ENCODE measurements at places on chromosomes 5 and 9. TPM values are rescaled to one million over a fixed set of nuclear protein-coding genes. Genes with fewer than 3 reads are reported as not detected.

NOXA1 gene
- total RNA-seq, result not detected

OR1N2 gene
- not detected for total RNA-seq

SLC4A9 gene
- not detected for total RNA-seq

KLHL3 gene
- total RNA-seq, result 0.51 TPM

SLC1A1 gene
- 47.6 TPM for total RNA-seq

LCN10 gene
- total RNA-seq, result not detected

POLK gene
- 25.7 TPM for total RNA-seq

NR4A3 gene
- total RNA-seq, result 1.4 TPM

HTR1A gene
- not detected for total RNA-seq

POLR3G gene
- total RNA-seq, result 8.8 TPM

TMEFF1 gene
- total RNA-seq, result 0.43 TPM

F2RL2 gene
- not detected for total RNA-seq

HMGCR gene
- 34.0 TPM for total RNA-seq

CDC25C gene
- total RNA-seq, result 5.9 TPM

AGTPBP1 gene
- 12.9 TPM for total RNA-seq

MORN5 gene
- not detected for total RNA-seq

GABRA1 gene
- not detected for total RNA-seq

CYSRT1 gene
- total RNA-seq, result 0.43 TPM

STPG3 gene
- total RNA-seq, result not detected

ENG gene
- total RNA-seq, result 57.4 TPM

PCDHGA4 gene
- 13.9 TPM for total RNA-seq

LHX3 gene
- total RNA-seq, result not detected

KIAA0825 gene
- total RNA-seq, result 7.0 TPM

IL4 gene
- total RNA-seq, result not detected

MIER3 gene
- 13.3 TPM for total RNA-seq

GDA gene
- total RNA-seq, result not detected

RANBP3L gene
- not detected for total RNA-seq

DND1 gene
- 0.22 TPM for total RNA-seq

FAM153A gene
- not detected for total RNA-seq

SEMA6A gene
- not detected for total RNA-seq

NPR3 gene
- 97.0 TPM for total RNA-seq

SPATA31A3 gene
- not detected for total RNA-seq

LURAP1L gene
- 16.2 TPM for total RNA-seq

DNM1 gene
- 12.1 TPM for total RNA-seq

IL7R gene
- 12.6 TPM for total RNA-seq

ORM2 gene
- not detected for total RNA-seq

Measured in GM23248 (cell line).